CD14-positive monocyte (primary cell): ENCODE measurements at places on chromosomes 6 and 20. TPM values are rescaled to one million over a fixed set of nuclear protein-coding genes. Genes with fewer than 3 reads are reported as not detected.

The SMOC2 gene
- polyA plus RNA-seq, result not detected

The TRIM40 gene
- not detected for polyA plus RNA-seq

The GSTA3 gene
- not detected for polyA plus RNA-seq

The DYNLT2 gene
- 0.19 TPM for polyA plus RNA-seq

The BANF2 gene
- polyA plus RNA-seq, result not detected in 2 replicates

The LGSN gene
- not detected for polyA plus RNA-seq

The TULP1 gene
- polyA plus RNA-seq, result not detected

The PTCRA gene
- 0.27 TPM in 1 of 2 replicates, not detected in the other for polyA plus RNA-seq

The EFCAB8 gene
- not detected for polyA plus RNA-seq

The PRR18 gene
- polyA plus RNA-seq, result not detected

The TTLL9 gene
- polyA plus RNA-seq, result not detected

The OR12D3 gene
- polyA plus RNA-seq, result not detected
